Stimulated activated CD8-positive, alpha-beta memory T cell treated with anti-CD3 and anti-CD28 coated beads, Interleukin-4, amount 100 ng/mL, for 1 hour (primary cell): ENCODE measurements at places on chromosomes 11 and 22.

DNA sequence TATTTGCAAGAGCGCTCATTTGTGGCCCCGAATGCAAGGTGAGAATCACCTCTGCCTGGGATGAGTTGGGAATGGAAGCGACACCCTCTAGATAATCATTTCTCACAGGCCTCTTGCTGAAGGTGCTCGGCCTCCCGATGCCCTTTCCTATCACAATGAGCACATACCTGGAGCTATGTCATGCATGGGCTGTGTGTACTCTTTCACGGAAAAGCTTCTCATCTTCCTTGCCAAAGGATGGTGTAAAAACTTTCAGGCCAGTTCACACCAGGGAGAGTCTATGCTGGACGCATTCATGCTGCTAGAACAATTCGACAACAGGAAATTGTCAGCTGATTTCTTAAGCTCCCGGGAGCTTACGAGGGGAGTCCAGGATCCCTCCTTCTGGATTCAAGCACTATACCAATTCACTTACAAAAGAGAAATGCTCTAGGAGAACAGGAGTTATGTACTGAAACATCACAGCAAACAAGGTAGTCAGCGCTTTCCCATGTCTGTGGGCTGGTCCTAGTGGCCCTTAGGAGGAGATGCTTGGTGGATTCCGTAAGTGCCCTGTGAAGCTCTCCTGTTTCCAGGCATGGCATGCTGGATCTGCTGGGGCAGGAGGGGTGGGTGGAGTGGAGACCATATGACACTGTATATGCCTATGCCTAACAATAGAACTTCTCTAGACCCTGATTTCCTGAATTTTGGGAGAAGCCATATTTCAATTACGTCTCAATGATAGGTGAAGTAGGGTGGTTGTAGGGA lies 53.1 kb upstream of the B3GAT1 start:
- no peak for DNase-seq

- DNase-seq = no peak
Observed at GRCh38 chr11:44246726-44247125, 63.2 kb downstream of the ALX4 start.

DNA sequence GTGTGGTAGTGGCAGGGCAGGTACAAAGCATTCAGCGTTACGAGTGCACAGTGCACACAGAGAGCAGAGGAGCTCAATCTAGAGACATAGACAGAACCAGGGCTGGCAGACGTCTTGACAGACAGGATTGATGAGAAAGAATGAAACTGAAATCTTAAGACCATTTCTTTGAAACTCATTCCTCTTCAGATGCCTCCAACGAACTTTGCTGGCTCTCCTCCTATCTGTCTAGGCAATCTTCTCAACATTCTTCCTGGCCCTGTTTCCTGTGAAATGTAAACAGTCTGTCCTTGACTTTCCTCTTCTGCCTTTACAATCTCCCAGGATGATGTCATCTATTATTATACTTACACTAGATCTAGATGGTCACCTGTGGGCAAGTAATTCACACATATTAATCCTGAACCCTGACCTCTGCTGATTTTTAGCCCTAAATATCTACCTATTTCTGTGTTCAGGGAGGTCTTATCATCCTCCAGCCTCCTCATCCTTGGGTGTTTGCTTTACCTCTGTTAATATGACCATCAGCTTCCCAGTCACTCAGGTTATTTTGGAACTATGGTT lies 119.5 kb downstream of the ENTHD1 start:
- DNase-seq = no peak

DNA sequence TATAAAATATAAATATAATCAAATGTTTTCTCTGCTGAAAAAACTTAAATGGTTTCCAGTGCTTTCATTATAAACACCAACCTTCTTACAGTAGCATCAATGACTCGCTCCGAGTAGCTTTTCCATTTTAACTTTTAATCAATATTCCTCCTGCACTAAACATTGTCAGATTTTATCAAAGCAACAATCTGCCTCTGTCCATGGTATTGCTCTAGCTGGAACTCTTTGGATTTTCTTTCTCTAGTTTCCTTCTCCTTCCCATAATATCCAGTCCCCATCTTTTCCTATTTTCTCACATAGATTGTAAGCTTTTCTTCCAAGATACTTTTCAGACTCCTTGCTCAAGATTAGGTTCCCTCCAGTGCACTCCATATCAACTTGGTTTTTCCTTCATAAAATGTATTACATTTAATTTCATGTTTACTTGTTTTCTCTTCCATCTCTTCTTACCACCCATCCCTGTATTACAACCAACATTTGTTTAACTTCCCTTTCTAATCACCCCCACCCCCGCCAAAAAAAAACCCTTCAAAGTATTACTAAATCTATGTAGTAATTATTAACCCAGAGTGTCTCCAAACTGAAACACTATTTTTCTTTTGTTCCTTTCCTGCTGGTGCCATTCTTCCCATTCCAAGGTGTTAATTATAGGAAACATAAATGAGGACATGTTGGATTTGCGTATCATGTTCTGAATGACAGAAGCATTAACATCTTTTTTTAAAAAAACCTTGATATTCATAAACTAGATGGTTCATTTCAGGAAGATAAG lies 716.5 kb downstream of the NELL1 start:
- DNase-seq = no peak

DNA sequence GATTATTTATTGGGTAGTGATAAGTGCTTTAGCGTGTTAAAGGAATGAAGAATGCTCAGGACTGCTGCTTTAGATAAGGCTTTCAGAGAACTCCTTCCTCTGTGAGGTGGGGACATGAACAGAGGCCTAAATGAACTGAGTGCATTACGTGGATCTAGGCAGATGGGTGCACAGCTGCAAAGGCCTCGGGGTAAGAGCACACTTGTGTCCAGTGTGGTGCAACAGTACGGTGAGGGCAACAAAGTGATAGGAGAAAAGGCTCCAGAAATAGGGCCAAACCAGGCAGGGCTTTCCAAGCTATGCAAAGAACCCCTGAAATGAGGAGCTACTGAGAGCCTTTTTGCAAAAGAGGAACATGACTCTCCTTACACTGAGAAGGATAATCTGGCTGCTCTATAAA lies 45.3 kb upstream of the ARHGAP32 start:
- no peak for DNase-seq
